ENCODE measurements at places on chromosomes 7 and 10.

DNA sequence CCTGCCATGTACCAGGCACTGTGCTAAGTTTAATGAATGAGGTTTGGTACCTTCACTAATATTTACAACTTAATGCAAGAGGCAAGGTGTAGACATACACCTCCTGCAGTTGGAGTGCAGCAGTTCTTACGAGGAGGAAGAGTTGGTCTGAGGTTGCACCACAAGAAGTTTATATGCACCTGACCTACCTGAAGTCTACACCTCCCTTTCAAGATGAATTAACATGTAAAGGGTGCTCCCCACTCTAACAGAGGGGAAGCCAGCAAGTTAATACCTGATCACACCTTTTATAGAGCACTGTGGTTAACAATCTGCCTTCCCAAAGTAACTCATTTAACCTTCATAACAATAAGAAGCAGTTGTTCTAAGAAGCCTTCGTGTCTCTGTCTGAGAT is 120.0 kb downstream of the LYZL1 start:
- DNase-seq = no peak

DNA sequence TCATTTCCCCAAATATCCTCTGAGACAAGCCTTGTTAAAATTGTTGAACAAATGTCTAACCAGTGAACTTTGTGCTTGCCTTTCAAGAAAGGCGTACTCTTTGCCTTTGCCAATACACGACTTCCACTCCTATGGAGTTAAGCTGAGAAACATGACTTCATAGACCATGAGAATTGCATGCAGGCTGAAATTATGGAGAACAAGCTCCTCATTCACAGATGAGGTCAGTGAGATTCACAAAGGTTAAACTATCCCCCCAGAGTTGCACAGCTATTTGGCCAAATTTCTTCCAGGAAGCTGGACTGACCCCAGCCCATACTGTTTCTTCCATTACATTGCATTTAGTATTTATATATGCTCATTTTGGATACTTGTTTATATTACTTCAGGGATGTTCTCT is 221.4 kb upstream of the SEMA3C start:
- no peak for DNase-seq

DNA sequence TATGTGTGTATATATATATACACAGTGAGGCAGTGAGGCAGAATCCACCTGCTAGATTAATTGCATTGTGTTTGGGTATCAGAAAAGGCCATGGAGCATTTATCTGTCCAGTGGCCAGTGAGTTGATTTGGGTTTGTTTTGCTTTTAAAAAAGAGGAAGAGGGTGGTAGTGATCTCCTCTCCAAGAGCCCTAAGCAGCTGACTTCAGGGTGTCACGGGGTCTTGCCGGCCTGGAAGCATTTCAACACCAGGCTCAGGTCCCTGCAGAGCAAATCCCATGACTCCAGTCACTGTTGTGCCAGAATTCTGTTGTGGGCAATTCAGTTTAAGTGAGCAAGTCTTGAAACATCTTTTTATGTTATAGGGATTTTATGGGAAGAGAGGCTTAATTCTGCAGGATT is 30.6 kb upstream of the GPNMB start:
- DNase-seq = no peak

- DNase-seq = no peak
Measured at GRCh38 chr10:98433881-98434732, 12.6 kb downstream of the HPS1 start.

GRCh38 chr10:3025026-3025683 is 42.2 kb upstream of the PFKP start:
- DNase-seq = no peak

DNA sequence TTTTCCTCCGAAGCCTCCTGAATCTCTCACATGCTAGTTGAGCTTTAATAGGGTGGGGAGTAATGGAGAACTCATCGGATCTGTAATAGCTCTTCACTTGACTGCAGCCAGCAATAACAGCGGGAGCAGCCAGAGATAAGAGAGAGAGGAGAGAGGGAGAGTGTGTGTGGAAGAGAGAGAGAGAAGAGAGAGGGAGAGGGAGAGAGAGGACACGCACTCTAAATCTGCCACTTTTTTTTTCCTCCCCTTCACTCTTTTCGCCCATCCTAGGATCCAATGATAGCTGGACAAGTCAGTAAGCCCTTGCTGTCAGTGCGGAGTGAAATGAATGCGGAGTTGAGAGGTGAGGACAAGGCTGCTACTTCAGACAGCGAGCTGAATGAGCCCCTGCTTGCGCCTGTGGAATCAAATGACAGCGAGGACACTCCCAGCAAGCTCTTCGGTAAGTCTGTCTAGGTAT is 107.9 kb downstream of the POU6F2 start:
- no peak for DNase-seq

DNA sequence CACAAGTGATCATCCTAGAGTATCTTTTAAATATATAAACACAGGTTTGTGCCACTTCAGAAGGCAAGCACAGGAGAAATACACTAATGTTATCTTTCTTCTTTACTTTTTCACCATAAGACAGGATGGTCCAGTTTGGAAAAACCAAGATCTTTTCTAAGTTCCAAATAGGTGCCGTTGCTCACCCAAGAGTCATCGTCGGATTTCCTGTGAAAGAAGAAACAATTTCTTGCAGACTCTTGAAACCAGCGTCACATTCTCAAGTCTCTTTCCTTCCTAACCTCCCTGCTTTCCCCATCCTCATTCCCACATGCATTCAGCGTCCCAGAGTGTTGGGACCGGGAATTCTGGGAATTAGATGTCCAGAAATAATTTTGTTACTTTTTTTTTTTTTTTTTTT is 42.8 kb upstream of the GSDME start:
- DNase-seq = no peak

DNA sequence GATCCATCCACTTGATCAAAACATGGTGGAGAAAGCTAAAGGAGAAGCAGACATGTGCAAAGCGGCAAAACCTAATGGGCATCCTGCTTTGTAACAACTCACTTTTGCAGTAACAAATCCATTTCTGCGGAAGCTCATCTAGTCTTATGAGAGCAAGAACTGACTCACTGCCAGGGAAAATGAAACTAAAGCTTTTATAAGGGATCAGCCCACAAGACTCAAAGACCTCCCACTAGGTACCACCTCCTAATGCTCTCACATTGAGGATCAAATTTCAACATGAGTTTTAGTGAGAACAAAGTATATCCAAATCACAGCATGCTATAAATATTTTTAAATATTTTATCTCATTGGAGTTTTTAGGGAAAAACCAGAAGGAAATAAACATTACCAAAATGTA is 120.1 kb upstream of the GNAI1 start:
- no peak for DNase-seq

DNA sequence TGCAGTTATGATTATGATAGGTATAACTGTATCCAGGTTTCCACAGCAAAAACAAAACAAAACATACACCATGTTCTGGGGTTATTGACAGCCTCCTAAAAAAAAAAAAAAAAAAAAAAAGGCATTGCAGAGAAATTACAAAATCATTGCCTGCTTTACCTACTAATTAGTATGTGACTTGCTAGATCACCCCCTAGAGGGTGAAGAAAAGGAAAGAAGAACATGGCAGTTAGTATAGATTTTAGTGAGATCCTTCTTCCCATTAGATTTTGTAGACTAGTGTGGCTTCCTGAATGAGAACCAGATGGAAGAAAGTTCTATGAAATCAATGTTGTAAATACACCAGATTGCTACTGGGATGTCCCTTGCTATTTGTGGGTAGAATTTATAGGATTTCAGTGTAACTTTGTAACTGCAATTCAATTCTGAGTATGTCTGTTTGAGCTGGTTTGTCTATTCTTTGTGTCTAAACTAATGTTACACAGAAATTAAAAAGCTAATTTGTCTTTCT is 24.0 kb upstream of the AGBL3 start:
- no peak for DNase-seq

DNA sequence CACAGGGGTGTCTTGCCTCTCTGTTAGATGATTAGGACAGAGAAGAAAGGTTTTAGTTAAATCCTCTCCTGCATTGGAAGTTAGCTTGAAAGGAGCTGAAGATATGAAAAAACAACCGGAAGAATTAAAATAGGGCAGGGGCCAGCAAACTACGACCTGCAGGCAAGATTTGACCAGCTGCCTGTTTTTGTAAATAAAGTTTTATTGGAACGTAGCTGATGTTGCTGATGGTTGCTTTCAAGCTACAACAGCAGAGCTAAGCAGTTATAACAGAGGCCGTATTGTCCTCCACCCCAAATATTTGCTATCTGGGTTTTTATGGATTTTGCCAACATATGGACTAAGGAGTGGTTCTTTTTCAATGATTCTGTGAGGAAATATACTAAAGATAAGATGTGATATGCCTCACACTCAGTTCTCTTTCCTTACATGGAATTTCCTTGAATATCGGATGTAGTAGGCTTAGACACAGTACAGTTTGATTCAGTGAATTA is 568.8 kb downstream of the PHTF2 start:
- DNase-seq = no peak

- DNase-seq = no peak
Measured at GRCh38 chr7:158956805-158957509, 100.6 kb downstream of the DYNC2I1 start.

- no peak for DNase-seq
Measured at GRCh38 chr7:24755541-24756407, 1.5 kb downstream of the GSDME start.

GRCh38 chr7:42687211-42688055 is 224.4 kb downstream of the C7orf25 start:
- DNase-seq = no peak

- peak; percentile 17 for DNase-seq
Measured at GRCh38 chr7:16933296-16934279, 51.8 kb upstream of the AGR3 start.

DNA sequence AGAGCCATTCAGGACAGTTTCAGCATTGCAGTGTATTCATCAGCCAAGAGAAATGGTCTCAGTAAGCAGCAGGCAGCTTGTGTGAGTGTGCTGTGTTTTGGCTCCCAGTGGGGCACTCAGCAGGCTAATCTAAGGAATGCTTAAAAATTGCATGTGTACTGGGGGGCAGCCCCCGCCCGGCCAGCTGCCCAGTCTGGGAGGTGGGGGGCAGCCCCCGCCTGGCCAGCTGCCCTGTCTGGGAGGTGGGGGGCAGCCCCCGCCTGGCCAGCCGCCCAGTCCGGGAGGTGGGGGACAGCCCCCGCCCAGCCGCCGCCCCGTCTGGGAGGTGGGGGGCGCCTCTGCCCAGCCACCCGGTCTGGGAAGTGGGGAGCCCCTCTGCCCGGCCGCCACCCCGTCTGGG is 116.2 kb downstream of the GRID1 start:
- DNase-seq = no peak

DNA sequence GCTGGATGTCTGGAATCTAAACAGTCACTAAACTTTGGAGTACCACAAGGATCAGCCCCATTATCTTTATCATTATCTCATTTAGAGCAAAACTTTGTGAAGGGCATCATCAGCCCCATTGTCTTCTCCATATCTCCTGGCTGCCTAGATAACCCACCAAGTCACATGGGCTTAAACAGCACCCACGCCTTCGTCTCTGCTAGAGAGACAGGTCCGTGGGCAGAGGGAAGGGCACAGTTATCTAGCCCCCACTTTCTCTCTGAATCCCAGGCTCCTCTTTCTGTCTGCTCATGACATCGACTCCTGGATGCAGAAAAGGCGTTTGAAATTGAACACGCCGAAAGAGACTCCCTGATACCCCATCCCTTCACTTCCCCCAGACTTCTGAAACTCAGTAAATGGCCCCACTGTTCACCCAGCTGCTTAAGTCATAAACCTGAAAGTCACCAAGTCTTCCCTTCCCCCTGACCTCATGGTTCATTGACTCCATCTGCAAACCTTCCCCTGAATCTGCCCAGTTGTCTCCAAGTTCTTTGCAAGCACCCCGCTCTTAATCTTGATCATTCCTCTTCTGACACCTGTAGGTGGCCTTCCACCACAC is 20.9 kb upstream of the PARD3 start:
- DNase-seq = no peak

- no peak for DNase-seq
Measured at GRCh38 chr7:149624006-149624405, 126.4 kb upstream of the ZNF746 start.

DNA sequence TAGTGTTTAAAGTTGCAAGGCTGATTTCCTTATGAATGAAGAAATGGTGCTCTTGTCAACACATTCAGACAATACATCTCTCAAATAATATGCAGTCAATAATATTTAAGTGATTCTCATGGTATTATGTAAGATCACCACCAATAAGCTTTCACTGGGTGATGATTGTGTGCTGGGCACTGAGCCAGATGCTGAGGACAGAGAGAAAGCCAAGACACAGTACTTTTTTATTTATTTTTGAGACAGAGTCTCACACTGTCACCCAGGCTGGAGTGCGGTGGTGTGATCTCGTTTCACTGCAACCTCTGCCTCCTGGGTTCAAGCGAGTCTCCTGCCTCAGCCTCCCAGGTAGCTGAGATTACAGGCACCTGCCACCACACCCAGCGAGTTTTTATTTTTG is 130.6 kb upstream of the LSM8 start:
- DNase-seq = no peak

GRCh38 chr7:33410266-33410665 is 280.9 kb downstream of the BBS9 start:
- DNase-seq = no peak

DNA sequence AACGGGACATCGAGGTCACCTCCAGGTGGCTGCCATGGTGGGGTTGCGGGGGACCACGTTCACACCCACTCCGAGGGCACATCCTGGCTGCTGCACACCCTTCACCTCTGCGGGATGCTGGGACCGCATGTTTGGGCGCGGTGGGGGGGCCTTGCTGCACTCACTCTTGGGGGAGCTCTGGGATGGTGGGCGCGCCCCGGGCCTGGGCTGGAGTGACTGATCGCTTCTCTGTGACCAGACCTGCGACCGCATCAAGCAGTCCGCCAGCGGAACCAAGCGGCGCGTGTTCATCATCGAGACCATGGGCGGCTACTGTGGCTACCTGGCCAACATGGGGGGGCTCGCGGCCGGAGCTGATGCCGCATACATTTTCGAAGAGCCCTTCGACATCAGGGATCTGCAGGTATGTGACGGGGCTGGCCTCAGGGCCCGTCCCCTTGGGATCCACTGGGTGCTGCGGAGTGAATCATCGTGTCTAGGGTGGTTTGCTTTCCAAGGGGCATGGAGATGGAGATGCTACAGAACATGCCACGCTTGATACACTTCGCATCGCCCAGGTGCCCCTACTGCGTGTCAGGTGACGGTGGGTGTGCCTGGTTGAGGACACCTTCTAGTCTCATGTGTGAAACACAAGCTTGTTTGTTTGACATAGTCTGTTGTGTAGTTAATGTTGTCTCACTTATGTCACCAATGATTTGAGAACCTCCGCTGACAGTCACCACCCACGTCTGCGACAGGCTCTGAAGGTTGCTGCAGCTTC is 42.8 kb downstream of the PITRM1 start:
- no peak for DNase-seq

- DNase-seq = no peak
Measured at GRCh38 chr10:100109670-100110069, 28.0 kb upstream of the CPN1 start.

DNA sequence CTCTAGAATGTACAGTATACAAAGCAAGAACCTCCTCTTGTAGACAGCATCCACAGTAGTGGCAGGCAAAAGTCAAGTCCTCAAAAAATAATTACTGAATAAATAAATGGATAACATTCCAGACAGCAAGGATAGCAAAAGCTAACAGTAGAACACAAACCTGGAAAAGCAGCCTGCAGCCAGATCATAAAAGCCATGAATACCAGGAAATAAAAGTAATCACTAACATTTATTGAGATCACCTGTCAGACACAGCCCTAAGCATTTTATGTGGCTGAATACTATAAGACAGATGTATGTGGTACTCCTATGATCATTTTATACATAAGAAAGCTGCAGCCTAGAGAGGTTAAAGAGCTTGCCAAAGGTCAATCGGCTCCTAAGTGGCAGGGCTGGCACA is 34.0 kb downstream of the CUL2 start:
- no peak for DNase-seq
